NCI-H460 (cell line): ENCODE measurements at places on chromosomes 1 and 21.

DNA sequence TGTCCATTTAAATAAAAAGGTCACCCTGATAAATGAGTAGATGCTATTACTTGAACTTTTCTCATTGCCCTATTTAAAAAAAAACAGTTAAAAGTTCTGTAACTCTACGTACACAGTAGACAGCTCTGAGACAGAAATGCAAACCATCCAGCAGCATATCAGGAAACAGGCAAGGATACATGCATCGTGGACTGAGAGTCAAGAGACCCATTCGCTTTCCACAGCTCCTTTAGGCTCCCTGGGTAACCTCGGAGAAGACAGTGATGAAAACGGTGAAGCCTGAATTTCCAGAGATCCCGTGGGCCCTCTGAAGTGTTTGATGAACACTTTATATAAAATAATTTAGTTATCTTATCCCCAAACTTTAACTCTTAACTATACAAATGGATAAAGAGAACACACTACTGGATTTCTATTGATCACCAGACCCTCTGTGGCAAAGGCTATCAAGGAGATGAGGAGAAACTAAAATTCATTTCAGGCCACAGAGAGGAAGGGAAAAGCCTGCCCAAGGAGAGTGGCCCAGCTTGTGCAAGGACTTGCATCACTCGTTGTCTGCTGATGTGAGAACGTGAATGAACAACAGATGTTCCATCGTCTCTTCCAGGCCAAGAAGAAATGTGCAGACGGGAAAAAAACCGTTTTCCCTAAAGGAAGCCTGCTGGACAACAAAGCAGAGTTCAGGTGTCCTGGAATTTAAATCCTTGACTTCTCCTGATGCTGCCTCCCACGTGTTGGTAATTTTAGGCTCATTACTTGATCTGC is 131.0 kb downstream of the TGFBR3 start:
- no peak for DNase-seq

- DNase-seq, result peak; percentile 25
These were observed 100.7 kb upstream of the SPATA6 start for GRCh38 chr1:48572646-48573258.

DNA sequence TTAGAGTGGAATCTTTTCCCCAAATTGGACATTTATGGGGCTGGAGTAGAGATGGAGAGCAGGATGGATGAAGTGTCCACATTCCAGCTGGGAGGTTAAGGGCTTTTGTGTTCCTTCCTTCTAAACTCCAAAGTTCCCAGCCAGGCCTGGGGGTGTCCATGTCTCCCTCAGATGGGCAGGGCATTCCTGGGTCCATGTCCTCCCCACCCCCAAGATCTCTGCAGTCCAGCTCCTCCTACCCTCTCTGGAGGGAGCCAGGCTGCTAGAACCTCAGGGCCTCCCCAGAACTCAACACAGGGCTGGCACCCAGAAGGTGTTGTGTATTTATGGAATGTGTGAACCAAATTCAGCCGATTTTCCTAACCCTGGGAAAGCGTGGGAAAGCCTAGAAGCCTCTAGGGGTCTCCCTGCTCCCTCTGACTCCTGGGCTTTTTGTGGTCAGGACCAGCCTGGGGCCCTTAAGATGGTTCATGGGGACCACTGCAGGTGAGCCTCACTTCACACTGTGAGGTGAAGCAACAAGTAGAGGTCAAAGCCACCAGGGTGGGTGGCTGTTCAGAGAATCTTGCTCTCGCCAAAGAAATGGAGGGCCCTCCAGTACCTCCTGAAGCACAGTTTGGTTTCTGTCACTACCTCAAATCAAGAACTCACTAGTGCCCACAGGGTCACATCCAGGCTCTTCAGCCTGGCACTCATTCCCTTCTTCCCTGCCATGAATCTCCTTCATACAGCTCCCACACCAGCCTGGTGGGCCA is 54.8 kb downstream of the GLIS1 start:
- no peak for DNase-seq

DNA sequence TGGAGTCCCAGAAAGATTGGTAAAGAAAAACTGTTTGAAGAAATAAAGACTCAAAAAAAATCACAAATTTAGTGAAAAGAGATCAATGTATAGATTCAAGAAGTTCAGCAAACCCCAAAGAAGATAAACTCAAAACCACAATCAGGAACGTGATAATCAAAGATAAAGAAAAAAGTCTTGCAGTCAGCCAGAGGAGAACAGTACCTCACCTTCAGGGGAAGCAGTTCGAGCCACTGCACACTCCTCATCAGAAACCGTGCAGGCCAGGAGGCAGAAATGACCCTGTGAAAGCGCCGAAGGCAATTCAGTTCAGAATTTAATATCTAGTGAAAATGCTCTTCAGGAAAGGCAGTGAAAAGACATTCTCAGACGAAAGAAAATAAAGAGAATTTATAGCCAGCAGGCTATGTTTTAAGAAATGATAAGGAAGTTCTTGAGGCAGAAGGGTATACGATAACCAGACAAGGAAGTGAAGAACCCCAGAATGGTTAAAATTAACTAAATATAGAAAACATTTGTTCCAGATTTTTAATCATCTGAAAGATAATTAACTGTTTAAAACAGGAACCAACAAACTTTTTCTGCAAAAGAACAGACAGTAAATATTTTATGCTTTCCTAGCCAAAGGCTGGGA is 13.5 kb upstream of the SUMO3 start:
- no peak for DNase-seq

DNA sequence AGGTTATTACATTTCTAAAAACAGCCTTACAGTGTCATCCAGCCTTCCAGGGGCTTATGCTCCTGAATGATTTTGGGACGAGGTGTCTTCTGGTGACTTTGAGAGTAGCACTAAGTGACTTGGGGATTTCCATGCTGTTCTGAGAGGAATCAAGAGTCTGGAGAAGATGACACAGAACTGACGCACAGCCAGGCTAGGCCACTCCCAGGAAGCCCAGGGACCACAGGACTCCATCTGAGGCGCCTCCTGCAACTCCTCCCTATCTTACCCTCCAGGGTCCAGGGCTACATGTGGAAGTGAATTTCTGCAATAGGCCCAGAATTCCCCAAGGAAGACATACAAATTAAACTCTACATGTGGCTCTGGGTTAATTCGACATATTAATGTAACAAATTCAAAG is 92.5 kb downstream of the SLC25A24 start:
- no peak for DNase-seq

- peak; percentile 28 for DNase-seq
These were observed 996 bp downstream of the CNIH4 start for GRCh38 chr1:224357626-224358124.

DNA sequence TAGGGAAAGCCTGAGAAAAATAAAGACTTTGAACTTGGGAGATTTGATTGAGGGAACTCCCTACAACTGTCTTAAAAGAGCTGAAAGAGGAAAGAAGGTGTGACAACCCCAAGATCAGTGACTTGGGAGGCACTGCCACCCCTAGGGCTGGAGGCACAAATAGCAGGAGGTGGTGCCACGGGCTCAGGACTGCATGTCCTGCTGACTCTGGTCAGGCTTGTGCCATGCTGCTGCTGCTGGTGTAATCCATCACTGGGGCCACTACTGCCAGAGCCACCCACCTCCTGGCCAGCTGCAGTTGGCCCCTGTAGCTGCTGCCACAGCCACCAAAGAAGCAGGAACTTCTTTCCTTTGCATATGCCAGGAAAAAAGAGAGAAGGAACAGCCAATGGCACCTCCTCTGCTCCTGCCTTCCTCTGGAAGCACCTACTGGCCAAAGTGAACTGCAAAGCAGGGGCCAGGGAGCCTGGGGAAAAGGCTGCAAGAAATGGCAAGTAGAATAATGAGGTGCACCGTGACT is 730.3 kb downstream of the PTPRU start:
- DNase-seq, result no peak

GRCh38 chr21:37224861-37225839 is 42.0 kb downstream of the VPS26C start:
- no peak for DNase-seq

GRCh38 chr1:50508040-50508586 is 84.9 kb upstream of the DMRTA2 start:
- no peak for DNase-seq

GRCh38 chr1:203447151-203447550 is 28.5 kb upstream of the PRELP start:
- no peak for DNase-seq

DNA sequence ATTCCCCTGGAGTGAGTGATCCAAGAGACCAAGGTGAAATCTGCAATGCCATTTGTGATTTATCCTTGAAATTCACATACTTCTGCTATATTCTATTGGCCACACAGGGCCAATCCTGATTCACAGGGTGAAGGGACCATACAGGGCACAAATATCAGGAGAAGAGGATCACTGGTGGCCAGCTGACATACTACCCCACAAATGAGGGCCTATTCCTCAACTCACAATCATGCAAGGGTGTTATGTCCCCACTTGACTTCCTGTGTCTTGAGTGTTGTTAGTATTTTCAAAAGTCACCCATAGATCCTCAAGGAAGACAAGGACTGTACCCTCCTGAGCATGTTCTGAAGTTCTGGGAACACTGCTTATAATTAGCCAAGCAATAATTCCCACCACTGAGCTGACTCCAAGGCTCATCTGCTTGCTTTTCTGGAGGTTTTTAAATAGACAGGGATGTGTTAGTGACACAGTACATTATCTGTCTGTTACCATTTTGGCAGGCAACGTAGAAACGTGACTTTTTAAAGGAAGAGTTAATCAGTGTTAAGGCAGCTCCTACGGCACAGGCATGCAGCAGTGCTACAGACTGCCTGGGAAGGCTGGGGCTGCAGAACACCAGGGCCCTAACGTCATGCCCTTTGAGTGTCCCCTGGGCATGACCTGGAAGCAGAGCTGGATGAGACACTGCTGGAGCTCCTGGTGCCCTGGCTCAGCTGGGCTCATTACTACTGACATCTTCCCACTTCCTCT is 137.4 kb downstream of the FAM78B start:
- no peak for DNase-seq

DNA sequence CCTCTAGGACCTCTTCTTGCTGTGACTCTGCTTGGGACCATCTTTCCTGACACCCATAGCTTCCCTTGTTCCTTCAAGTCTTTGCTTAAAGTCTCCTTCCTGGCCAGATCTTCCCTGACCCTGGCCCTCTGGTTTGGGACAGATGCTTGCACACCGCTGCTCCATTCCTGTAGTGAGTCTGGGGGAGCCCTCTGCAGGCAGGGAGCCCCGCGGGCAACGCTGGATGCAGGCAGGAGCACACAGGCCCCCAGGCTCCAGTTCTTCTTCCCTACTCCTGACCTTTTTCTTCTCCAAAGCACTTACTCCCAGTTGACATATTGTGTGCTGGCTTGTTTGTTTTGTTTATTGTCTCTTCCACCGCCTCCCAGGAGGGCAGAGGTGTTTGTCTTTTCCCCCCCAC is 413.4 kb downstream of the CAMTA1 start:
- no peak for DNase-seq

GRCh38 chr1:172002725-172003345 is 161.5 kb downstream of the DNM3 start:
- DNase-seq, result peak; percentile 69

DNA sequence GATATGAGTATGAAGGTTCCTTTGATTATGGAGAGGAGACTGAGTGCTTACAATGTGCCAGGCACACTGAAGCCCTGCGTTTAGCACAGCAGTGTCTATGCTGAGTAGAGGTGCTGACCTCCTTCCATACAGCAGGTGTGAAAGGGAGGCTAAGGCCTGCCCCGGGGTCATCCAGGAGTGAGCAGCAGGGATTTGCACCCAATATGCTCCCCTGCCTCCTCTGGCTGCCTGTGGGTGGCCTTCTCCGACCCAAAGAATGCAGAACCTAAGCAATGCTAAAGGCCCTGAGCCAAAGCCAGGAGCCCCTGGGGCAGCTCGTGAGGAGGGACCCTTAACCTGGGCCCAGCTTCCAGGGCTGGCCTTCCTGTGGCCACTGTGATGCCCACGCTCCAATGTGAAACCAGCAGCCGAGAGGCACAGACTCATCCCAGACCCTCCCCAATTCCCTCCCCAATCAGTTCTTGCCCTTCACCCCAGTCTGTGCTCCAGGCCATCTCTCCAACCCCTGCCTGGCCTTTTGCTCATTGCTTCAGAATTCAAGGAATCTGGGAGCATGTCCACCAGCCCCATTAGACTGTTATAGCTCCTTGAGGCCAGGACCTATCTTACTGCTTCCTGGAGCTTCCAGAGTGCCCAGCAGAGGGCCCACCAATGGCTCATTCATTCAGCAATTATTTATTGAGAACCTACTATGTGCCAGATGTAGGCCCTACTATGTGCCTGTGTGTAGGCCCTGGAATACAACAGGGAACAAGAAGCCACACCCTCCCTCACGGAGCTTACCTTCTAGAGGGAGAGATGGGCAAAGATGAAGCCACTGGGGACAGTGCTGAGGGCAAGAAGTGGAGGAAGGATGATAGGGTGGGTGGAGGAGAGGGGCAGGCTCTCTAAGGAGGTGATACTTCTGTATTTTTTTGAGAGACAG is 53.3 kb downstream of the TAS1R2 start:
- no peak for DNase-seq

GRCh38 chr1:12445257-12445656 is 172.8 kb downstream of the DHRS3 start:
- no peak for DNase-seq

DNA sequence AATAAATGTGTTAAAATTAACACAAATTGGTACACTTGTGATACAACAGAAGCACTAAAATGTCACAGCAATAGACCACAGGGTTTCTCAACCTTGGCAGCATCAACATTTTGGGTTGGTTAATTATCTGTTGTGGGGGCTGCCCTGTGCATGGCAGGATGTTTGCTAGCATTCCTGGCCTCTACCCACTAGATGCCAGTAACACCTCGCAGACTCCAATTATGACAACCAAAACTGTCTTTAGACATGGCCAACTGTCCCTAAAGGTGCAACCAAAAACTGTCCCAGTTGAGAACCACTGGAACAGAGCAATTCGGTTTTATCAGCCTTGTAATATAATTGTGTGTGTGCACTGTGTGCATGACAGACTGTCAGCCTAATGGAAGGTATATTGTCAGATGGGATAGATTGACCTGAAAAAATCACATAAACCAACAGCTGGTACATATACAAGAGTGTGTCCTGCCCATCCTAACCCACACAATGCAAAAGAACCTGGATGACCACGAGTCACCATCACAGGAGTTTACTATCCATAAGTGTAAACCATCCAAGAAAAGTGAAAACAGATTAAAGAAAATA is 13.5 kb upstream of the ERG start:
- DNase-seq, result no peak

GRCh38 chr1:31434101-31434871 is 21.3 kb downstream of the SERINC2 start:
- DNase-seq, result no peak

DNA sequence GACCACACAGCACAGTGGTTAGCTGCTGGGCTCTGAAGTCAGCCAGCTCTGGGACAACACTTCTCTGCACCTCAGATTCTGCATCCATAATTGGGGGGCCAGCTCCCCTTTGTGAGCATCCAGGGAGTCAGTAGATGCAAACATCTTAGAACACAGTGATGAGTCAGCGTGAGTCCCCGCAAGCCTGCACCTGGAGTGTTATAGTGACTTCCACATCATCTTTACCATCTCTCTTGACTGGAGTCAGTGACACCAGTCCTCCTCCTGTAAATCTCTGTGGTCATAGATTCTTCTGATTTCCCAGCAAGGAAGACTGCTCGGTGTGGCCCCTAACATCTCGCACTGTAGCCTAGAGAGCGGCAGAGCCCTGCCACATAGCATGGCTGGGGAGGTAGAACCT is 13.9 kb upstream of the EDN2 start:
- DNase-seq, result no peak
